ENCODE measurements at places on chromosomes 2 and 18. TPM values are rescaled to one million over a fixed set of nuclear protein-coding genes. Genes with fewer than 3 reads are reported as not detected.

The INPP1 gene
- total RNA-seq: 18.8 TPM

The SPDYA gene
- under 0.01 TPM for total RNA-seq

The HOXD8 gene
- 11.8 TPM for total RNA-seq

The MOGAT1 gene
- total RNA-seq: not detected

The AKAIN1 gene
- total RNA-seq: not detected

The EIF5B gene
- 9.2 TPM for total RNA-seq

The CD28 gene
- not detected for total RNA-seq

The SH3YL1 gene
- 18.1 TPM for total RNA-seq

The ADRA2B gene
- total RNA-seq: not detected

The CXCR1 gene
- total RNA-seq: not detected

The APCDD1 gene
- not detected for total RNA-seq

Data from myometrial cell (primary cell).